ENCODE measurements at places on chromosomes 7 and 10.
A peak's percentile ranks its signal among the peaks of the same experiment; 100 is the strongest.

GRCh38 chr7:131159961-131160361 lies 167.7 kb upstream of the MKLN1 start:
- peak; percentile 58 for DNase-seq

GRCh38 chr7:40717242-40717641 lies 582.4 kb downstream of the SUGCT start:
- peak; percentile 92 for DNase-seq

DNA sequence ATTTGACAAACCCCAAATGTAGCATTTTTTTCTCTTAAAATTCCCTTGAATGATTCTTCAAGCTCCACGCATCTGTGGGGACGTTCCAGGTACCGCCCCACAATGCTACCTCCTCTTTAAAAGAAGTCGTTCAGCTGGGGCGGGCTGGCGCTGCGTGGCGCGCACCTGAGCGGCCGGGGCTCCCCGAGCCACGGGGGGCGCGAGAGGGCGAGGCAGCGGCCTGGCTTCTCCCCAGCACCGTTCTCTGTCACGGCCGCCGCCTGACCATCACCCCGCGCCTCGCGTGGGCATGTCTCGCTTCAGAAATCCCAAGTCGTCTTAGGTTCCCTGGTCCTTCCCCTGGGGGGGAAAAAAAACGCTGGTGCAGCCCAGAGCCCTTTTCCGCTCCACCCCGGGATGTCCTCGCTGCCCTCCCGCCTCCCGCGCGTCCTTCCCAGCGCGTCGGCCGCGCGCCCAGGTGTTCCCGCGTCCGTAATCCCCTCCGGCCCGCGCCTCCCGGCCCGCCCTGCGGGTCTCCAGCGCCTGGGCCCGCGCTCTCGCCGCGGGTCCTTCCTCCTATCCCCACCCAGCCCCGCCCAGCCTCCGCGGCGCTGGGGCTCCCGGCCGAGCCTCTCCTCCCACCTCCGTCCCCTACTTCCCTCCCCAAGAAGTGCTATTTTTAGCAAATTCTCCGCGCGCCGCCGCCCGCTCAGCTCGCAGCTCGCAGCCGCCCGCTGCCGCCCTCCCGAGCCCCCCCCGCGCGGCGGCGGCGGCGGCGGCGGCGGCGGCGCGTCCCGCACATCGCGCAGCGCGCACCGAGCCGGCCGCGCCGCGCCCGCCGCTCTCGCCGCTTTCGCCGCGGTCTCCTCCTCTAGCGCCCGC lies 58.7 kb upstream of the PRPS1L1 start:
- peak; percentile 13 for DNase-seq

GRCh38 chr10:119253433-119254174 lies 46.2 kb downstream of the GRK5 start:
- peak; percentile 92 for DNase-seq

- no peak for DNase-seq
Measured at GRCh38 chr10:11517150-11517549, 94.3 kb downstream of the USP6NL start.

DNA sequence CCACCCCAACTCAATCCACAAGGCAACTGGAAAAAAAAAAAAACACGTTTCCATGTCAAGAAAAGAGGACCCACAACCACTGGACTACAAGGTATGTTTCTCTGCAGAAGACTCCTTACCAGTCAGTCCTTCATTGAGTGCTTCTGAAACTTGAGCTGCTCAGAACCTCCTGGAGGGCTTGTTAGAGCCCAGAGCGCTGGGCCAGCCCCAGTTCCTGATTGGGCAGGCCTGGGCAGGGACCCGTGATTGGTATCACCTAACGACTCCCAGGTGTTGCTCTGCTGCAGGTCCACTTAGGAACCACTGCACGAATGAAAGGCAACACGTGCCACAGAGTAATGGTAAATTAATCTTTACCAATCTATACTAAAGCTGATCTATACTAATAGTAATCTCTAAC lies 473 bp upstream of the CCDC201 start:
- no peak for DNase-seq

GRCh38 chr10:28020080-28020860 lies 21.4 kb upstream of the ODAD2 start:
- no peak for DNase-seq

GRCh38 chr7:152330827-152331226 lies 105.0 kb downstream of the KMT2C start:
- no peak for DNase-seq

Measured in fibroblast of pulmonary artery (primary cell).